ENCODE measurements at places on chromosomes 5 and 9.

DNA sequence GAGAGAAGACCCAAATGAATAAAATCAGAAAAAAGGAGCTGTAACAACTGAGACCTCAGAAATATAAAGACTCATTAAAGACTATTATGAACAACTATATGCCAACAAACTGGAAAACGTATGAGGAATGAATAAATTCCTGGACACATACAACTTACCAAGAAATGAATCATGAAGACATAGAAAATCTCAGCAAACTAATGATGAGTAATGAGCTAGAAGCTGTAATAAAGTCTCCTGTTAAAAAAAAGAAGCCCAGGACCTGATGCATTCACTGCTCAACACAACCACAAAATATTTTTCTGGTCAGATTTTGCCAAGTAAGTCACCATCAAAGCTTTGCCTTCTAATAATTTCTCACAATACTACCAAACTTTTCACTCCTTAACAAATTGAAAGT lies 666.7 kb downstream of the LRRC70 start:
- DNase-seq = peak; percentile 56

DNA sequence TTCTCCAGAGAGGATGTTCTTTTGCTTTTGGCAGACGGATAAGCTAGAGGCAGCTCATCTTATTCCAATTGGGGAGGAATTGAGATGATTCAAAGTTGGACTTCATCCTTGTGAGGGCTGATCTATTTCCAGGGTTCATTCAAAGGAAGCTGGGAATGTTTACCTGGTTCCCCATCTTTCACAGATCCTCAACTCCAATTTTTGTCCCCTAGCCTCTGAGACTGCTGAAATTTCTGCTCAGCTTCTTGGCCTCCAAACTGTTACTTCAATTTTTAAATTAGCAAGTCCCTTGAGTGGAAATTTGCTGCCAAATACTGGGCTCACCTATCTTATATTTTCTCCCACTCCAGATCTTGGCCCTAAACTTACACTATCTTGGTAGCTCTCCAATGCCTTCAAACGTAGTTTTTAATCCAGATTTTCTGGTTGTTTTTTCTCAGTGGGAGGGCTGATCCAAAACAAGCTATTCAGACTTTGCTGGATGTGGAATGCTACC lies 93.9 kb upstream of the NEK6 start:
- no peak for DNase-seq

DNA sequence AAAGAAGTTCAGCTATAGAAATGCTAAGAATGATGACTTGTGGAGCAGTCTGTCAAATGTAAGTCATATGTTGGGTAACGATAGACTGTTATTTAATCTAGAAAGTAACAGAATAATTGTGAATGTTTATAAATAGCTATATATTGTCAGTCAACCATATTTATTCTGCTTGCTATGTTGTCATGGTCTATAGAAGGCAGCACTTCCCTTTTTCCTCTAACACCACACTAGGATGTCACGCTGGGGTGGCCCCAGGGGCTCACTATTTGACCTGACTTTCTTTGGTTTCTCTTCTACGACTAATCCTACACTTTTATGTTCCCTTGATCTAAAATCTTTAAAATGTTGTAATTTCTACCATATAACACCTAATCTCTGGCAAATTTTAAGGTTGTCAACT lies 20.5 kb downstream of the ERAP2 start:
- no peak for DNase-seq

- DNase-seq = no peak
These were observed 124.3 kb upstream of the PITX1 start for GRCh38 chr5:135158314-135158697.

DNA sequence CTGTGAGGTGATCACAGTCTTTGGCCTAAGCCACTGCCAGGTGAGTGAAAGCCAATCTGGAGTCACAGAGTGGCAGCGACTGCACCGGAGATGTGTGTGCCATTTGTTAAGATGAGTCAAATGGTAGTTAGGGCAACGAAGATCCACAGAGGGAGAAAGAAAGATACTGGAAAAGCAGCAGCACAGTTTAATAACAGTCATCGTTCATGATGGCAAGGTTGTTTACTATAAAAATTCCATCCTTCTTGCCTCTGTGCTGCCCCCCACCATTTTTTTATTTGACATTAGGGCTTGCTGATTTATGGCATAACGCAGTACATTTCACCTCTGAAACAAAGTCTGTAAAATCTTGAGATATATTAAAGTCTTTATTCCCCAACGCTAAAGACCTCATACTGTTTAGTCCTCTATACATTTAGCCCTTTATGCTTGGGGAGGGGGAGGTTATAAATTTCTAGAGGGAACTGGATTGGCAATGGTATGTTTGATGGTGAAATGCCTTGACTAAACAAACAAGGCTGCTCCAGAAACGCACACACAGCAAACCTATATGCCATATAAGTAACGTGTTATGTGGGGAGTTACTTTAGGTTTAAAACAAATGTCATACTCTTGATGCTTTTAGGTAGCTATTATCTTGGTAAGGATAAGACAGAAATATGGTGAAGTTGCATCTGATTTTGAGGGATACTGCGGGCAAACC lies 55.8 kb upstream of the ABL1 start:
- DNase-seq = no peak

DNA sequence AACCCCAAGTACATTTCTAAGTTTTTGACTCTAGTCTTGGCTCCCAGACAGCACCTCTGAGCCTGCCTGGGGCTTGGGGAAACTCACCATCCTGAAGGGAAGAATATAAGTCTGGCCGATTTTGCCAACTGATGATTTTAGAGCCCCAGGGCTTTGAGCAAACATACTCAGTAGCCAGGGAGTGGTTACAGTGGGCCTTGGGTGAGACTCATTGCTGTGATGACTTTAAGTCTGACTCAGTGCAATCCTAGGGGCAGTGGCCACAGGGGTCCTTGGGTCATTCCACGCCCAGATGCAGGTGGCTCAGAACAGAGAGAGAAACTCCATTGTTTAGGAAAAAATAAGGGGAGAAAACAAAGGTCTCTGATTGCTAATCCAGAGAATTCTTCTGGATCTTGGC lies 312.0 kb upstream of the EDIL3 start:
- peak; percentile 94 for DNase-seq

DNA sequence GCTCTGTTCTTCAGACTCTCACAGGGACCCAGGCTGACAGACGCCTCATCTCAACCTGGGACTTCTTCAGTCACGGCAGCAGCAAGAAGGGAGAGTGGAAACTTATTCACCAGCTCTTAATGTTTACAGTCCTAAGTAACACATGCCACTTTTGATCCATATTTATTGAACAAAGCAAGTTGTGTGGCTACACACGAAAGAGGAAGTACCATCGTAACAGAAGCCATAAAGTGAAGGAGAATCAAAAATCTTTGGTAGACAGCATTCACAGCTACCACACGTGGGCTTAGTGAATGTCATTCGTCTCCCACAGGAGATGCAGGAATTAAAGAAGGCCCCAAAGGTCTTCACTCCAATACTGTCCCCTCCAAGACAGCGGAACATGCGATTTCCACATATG lies 582.6 kb downstream of the CETN3 start:
- DNase-seq = no peak

GRCh38 chr5:137370096-137371071 lies 128.7 kb downstream of the SPOCK1 start:
- peak; percentile 35 for DNase-seq

GRCh38 chr5:29379619-29380018 lies 1813.9 kb upstream of the CDH6 start:
- DNase-seq = peak; percentile 29

DNA sequence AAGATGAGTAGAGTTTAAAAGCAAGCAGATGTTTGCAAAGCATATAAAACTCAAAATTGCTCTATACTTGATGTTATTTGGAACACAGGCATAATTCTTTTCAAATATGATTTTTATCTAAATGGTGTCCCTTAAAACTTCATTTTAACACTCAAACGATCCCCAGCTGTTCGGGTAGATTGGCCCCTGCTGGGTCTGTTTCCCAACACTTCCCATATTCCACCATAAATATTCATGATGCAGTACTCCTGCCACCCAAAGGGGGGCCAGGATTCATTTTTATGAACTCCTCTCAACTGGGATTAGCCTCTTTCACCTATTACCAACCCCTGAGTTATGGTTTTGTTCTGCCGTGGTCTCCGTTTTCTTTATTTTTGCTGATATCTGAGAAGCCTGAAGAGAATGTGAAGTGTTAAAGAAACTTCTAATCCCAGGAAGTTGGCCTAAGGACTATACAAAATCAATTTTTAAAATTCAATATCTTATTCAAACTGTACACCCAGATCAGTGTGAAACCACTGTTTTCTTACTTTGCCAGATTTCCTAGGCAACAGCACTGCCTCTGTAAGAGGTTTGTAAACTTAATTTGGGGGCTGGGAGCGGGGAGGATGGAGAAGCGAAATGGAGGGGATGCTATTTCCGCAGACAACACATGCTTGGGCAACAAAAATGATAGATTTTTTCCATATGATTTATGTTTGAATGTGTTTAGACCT lies 384.1 kb downstream of the DMRT2 start:
- no peak for DNase-seq

DNA sequence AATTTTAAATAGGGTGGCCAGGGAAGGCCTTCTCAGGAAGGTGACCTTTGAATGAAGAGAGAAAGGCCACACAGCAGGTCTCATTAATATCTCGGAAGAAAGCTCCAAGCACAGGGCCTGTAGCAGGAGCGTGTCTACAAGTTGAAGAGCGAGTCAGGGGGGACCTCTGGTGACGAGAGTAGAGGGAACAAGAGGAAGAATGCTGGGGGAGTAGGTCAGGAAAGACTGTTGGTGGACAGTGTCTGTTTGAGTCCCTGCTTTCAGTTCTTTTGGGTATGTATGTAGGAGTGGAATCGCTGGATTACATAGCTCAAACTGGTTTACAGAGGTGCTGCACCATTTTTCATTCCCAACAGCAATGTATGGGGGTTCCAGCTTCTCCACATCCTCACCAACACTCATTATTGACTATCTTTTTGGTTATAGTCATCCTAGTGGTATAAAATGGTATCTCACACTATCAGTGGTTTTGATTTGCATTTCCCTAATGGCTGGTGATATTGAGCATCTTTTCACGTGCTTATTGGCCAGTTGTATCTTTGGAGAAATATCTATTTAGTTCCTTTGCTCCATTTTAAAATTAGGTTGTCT lies 55.8 kb downstream of the NUP214 start:
- no peak for DNase-seq

- DNase-seq = peak; percentile 41
These were observed 67.4 kb upstream of the TBC1D9B start for GRCh38 chr5:179974946-179975712.

GRCh38 chr9:129737479-129738274 lies 15.2 kb downstream of the PTGES start:
- DNase-seq = peak; percentile 42

GRCh38 chr9:89177944-89178829 lies at the start of gene SHC3:
TSS of gene SHC3 (minus strand) at chr9:89178818. CDS start at chr9:89178460, 358 bp downstream.
- DNase-seq = no peak

GRCh38 chr5:103785569-103785968 lies 223.0 kb upstream of the NUDT12 start:
- DNase-seq = no peak

DNA sequence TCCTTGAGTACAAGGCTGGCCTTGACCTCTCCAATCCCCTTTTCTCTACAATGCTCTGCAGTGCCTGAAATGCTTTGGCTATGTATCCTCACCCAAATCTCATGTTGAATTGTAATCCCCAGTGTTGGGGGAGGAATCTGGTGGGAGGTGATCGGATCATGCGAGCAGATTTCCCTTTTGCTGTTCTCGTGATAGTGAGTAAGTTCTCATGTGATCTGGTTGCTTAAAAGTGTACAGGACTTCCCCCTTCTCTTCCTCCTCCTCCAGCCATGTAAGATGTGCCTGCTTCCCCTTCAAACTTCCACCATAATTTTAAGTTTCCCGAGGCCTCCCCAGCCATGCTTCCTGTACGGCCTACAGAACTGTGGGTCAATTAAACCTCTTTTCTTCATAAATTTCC lies 28.5 kb upstream of the AKNA start:
- DNase-seq = no peak

DNA sequence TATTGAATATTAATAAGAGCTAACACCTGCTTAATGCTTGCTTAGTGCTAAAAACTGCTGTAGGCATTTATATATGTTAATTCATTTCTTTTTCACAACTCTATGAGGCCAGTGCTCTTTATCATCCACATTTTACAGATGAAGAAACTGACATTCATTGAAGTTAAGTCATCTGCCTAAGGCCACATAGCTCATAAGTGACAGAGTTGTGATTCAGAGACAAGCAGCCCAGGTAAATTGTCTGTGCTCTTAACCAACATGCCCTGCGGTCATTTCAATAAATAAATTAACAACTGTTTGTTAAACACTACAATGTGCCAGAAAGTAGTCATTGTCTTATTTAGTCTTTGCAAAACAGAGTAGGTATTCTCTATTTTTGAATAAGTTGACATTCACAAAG lies 1354.4 kb upstream of the C9orf72 start:
- DNase-seq = no peak

DNA sequence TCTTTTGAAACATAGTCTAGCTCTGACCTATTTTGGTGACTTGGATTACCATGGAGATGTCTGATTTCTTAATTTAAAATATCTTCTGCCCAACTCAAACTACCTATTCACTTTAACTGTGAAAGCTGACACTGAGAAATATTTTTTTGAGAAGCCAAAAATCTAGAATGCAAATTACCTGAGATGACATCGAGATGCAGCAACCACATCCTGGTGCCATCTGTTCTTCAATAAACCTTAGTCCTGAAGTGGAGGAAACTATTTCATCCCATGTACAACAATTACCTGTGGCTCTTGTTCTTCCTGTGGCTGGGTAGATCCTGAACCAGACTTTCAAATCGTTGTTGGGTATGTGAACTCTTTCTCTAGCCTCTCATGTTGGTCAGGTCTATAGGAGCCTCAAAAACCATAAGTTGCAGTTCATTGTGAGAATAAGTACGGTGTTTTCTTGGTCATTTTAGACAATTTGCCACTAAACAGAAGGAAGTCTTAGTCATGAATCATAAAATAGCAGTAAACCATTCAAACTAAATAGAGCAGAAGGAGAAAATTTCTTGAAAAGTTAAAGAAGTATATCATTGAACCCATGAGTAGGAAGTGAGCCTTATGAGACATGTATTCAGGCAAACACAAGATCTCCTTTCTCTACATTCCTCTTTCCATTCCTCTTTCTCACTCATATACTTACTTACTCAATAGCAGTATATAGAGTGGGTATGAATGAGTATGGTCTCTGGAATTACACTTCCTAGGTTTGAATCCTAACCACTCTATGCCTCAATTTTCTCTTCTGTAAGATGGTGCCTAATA lies 176.0 kb downstream of the HMHB1 start:
- no peak for DNase-seq

- DNase-seq = no peak
These were observed 4.2 kb downstream of the B4GALT7 start for GRCh38 chr5:177604116-177604521.

All from HT1080 (cell line).